ENCODE measurements at places on chromosomes 2 and 18.

- DNase-seq, result no peak
Measured at GRCh38 chr2:70716951-70717350, 51.0 kb downstream of the ADD2 start.

DNA sequence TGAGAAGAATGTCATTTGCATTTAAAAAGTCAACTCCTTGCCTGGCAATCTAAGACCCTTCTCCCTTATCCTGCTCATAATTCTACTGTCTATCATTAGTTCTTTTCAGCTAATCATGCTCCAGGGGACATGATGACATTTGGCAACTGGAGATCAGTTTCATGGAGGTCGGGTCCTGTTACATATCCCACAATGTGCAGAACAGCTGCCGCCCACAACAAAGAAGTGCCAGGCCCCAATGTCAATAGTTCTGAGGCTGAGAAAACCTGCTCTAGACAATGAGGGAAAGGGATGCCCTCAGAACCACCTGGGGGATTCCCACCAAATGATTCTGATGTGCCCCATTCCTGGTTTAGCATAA is 53.4 kb upstream of the IL1RL1 start:
- DNase-seq, result no peak

GRCh38 chr2:113198790-113199612 is 25.2 kb downstream of the PSD4 start:
- peak; percentile 80 for DNase-seq

GRCh38 chr2:72147303-72147971 is at the start of gene CYP26B1:
Gene CYP26B1, minus strand, starts transcription at chr2:72147862. Its CDS starts 28 bp downstream, at chr2:72147834.
- DNase-seq, result no peak

DNA sequence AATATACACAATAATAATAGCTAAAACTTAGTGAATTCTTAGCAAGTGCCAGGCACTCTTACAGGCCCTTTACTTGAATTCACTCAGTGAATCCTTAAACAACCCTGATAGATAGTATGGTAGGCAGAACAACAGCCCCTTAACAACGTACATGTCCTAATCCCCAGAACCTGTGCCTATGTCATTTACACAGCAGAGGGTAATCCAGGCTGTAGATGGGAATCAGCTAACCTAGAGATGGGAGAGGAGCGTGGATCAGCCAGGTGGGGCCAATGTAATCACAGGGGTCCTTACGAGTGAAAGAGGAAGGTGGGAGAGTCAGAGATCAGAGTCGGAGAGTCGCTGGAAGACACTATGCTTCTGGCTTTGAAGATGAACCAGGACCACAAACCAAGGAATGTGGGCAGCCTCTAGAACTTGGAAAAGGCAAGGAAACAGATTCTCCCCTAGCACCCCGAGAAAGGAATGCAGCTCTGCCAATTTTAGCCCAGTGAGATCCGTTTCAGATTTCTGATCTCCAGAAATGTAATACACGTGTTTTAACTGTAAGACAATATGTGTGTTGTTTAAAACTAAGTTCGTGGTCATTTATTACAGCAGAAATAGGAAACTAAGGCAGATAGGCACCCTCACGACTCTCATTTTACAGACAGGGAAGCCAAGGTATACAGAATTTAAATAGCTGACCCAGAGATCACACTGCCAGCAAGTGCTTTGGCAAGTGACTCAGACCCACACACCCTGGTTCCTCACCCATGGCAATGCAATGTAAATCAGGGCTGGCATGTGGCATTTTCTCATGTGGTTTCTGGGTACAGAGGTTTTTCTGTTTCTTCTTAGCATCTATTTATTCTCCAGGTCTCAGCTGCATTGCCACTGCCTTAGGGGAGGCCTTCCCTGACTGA is 68.9 kb downstream of the DOCK10 start:
- DNase-seq, result no peak

DNA sequence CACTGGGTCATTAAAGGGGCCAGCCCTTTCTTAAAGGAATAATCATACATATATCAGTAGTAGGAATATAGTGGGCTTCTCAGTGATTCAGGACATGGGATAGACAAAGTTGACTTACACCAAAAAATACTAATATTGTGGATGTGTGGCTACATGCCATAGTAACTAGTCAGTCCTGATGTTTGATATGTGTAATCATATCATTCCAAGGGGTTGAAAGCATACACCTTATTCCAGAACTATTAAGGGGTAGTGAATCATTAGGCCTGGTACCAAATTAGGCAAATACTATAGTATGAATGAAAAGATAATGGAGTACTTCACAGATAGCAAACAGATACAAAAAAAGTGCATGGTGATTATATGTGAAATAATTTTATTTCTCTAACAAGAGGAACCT is 814.9 kb upstream of the NRXN1 start:
- DNase-seq, result no peak

DNA sequence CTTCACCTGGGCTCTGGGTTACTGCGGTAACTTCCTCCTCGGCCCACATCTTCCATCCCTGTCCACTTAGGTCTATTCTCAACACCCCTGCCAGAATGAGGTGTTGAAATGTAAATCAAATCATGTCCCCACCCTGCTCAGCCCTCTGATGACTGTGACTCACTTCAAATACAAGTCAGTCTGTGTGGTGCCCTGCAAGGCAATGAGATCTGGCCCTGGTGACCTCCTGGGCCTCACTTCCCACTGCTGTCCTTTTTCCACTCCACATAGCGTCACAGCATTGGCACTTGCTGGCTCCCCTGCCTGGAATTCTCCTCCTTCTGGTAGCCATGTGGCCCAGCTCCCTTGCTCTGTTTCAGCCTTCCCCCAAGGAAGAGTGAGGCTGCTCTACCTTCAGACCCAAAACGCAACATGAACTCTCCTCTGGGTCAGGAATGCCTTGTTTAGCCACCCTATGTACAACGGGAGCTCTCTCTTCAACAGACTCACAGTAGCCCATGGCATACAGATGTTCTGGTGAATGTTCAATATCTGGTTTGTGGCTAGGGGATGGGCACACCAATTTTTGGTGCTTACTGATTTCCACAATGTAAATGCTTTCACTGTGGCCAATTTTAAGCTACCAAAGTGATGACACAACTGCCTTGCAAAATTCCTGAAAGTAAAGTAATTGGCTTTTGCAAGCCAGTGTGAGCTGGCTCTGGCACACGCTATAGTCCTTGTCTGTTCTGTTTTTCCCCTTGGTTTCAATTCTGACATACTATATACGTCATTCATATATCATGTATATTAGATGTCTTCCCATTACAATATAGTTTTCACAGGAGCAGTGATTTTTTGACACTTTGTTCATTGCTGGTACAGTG is 550.3 kb upstream of the HS6ST1 start:
- no peak for DNase-seq

DNA sequence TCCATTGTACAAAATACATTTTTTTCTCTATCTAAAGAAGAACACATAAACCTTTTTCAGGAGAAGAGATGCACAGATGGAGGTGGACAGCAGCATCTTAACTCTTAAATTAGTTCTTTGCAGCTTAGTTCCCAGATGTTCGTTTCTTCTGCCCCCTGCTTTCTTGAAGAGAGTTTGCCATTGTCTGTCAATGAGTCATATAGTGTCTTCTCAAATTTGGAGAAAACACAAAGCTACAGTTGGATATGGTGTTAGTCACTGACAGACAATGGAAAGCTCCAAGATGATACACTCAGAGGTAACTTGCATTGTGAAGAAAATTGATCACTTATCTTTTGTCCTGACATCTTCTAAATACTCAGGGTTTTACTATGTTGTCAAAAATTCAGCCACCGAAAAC is 48.8 kb upstream of the TMEFF2 start:
- DNase-seq, result no peak

DNA sequence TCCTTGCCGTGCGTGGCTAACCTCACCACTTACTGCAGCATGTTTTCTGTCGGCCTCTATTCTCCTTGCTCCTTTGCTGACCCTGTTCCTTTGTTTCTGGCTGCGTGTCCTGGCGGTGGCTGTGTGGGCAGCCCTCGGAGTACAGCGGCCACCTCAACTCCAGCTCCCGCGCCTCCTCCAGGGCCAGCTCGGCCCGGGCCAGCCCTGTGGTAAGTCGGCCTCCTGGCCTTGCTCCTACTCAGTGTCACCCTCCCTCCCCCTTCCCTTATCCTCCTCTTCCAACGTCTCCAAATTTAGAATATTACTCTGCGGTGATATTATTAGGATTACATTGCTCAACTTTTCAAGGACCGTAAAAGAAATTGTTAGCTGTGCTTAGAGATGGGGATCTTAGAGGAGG is 59.5 kb upstream of the RBM44 start:
- DNase-seq, result no peak
